ENCODE measurements at places on chromosomes 2 and 18.

DNA sequence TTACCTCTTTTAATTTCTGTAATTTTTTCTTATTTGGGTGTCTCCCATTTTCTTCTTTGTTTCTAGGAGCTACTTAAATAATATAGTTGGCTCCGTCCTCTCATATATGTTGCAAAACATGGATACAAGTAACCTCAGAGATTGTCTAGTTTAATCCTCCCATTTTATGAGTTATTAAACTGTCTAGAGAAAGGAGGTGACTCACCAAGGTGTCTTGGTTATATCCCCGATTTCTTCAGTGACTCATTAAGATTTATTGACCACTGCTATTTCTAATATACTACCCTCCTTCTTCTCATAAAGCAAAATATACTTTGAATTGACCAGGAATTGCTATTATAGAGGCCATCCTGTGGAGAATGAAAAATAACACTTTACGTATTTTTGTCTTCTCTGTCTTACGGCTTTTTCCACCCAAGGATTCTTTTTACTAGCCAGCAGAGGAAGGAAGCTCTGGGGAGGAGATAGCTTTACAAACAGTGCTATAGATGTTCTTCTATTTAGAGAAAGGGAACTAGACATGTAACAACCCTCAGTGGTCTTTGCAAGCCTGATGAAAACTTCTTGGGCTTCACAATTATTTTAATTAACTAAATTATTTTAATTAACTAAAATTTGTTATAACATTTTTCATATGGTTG lies 300.4 kb upstream of the TNP1 start:
- no peak for DNase-seq

DNA sequence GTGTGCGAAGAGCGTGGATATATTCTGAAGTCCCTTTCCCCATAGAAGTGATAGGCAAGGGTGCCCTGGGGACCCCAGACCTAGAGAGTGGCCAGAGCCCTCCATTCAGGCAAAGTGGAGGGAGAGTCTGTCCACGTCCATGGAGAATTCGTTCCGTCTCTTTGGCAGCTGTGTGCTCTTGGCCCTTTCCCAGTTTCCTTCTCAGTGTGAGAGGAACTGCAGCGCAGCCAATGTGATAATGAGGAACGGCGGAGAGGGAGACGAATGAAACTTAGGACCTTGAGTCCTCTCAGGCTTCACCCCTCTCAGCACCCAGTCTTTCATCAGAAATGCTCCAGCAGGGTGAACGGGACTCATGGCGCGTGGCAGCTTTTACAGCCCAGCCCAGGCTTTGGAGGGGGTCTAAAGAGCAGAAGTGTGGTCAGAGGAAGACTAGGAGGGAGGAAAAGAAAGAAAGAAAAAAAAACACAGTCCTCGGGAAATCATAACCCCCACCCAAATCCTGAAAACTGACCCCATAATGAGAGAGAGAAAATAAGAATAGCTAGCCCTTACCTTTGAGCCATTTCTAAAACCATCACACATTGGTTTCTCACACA lies 95.0 kb upstream of the RIOK3 start:
- no peak for DNase-seq

- DNase-seq: no peak
These were observed 99.4 kb upstream of the STPG4 start for GRCh38 chr2:47254464-47254863.

GRCh38 chr18:61870151-61870550 lies 22.7 kb downstream of the RNF152 start:
- no peak for DNase-seq

GRCh38 chr2:229087843-229088516 lies 183.1 kb downstream of the PID1 start:
- no peak for DNase-seq

GRCh38 chr2:72038524-72038923 lies 109.1 kb downstream of the CYP26B1 start:
- no peak for DNase-seq

- no peak for DNase-seq
These were observed 14.0 kb downstream of the ITM2C start for GRCh38 chr2:230878599-230879188.

DNA sequence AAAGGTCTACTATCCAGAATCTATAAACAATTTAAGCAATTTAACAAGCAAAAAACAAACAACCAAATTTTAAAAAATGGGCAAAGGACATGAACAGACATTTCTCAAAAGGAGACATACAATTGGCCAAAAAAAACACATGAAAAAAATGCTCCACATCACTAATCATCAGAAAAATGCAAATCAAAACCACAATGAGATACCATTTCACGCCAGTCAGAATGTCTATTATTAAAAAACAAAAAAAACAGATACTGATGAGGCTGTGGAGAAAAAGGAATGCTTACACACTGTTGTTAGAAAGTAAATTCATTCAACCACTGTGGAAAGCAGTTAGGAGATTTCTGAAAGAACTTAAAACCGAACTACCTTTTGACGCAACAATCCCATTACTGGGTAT lies 66.4 kb upstream of the SESTD1 start:
- DNase-seq: no peak

- no peak for DNase-seq
These were observed 42.4 kb upstream of the TACR1 start for GRCh38 chr2:75241696-75242095.

DNA sequence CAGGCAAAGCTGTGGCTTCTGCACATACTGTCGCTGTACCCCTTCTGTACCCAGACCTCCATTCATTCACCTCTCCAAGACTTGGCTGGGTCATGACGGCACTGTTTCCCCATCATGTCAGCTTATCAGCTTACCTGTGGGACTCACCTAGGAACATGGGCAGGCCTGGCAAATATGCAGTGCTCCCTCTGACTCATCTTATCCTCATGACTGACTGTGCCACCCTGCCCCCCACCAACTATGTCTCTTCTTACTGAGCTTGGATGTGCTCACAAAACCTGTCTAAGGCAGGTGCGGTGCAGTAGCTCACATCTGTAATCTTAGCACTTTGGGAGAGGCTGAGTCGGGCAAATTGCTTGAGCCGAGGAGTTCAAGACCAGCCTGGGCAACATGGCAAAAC lies 152.4 kb downstream of the MGAT5 start:
- no peak for DNase-seq

DNA sequence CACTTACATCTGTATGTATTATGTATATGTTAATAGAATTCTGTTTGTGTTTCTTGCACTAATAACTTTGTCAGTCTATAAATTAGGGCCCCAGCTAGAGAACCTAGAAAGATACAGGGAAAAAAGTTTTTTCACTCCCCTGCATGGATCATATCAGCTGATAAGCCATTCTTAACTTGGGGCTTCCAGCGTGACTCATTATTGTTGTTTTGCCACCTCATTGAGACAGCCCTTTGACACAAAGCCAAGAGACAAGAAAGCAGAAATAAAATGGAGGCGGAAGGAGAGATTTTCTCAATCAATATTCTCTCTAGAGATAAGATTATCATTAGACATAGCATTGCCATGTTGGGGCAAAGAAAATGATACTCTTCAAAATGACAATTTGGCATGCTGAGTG lies 93.4 kb downstream of the AKAIN1 start:
- DNase-seq: no peak

GRCh38 chr2:189870381-189871085 lies 86.3 kb downstream of the PMS1 start:
- DNase-seq: no peak

GRCh38 chr18:26802330-26803200 lies 62.9 kb downstream of the AQP4 start:
- DNase-seq: no peak

GRCh38 chr18:69871363-69871762 lies 76.3 kb downstream of the CD226 start:
- DNase-seq: no peak

- DNase-seq: no peak
These were observed 408.5 kb downstream of the ZEB2 start for GRCh38 chr2:144111437-144111836.

GRCh38 chr2:18651842-18652774 lies 62.7 kb upstream of the NT5C1B start:
- no peak for DNase-seq

DNA sequence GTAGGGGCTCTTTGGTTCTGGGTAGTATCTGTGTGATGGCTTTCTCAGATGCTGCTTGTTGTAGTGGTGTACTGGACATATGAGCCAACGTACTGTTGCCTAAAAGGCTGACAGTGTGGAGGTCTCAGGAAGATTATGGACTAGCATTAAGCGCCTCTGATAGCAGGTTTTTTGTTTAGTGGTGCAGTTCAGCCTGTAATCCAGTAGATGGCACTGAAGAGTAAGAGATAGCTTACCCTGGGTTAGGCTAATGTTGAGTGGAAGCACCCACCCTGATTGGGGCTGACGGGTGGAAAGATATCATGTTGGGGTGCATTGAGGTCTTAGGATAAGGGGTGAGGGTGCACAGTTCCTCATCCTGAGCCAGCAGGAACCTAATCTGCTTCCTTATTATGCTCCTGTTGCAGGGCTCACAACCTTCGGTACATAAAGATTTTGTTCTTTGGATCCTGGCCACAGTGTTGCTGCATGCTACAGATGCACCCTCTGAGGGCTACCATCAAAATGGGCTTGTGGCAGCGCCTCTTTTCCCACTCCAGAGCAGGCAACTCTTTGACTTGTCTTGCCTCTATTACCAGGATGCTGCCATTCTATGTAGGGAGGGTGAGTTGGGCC lies 79.6 kb downstream of the MSTN start:
- DNase-seq: no peak

- no peak for DNase-seq
These were observed 61.9 kb downstream of the MEIS1 start for GRCh38 chr2:66496670-66497420.

- DNase-seq: no peak
These were observed 255.3 kb upstream of the ID2 start for GRCh38 chr2:8426550-8426949.

- no peak for DNase-seq
These were observed 68.6 kb downstream of the CAMKMT start for GRCh38 chr2:44430342-44430741.

- DNase-seq: no peak
These were observed 1.1 kb downstream of the EMILIN1 start for GRCh38 chr2:27079233-27080139.

DNA sequence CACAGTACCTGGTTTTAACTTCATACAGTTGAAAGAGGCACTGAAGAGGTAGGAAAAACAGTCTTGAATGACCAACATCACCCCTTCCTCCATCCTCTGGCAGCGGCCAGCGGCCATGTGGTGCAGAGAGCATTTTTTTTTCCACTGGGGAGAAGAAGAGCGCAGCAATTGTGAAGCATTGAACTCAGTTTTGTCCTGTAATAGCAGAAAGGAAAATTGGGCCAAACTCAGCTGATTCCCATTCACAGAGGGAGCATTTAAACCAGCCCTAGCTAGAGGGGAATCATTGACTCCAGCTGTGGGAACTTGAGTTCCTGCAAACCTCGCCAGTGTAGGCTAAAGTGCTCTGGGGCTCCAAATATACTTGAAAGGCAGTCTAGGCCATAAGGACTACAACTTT lies 316.6 kb upstream of the CHST9 start:
- no peak for DNase-seq

DNA sequence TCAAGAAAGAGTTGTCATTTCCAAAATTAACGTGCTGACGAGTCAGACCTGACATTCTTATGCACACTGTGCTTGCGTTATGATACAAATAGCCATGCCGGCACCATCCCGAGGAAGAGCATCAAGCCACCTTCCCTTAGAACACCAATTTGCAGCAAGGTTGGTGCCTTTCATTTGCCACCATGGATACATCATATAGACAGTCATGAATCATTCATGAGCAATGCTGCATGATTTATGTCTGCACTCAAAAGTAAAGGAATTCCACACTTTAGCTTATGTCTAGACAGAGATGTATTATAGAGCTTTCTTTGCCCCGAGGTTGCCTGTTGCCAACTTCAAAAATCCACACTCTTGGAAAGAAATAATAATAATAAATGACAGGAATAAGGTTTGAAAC lies 166.9 kb downstream of the VWC2L start:
- DNase-seq: no peak

DNA sequence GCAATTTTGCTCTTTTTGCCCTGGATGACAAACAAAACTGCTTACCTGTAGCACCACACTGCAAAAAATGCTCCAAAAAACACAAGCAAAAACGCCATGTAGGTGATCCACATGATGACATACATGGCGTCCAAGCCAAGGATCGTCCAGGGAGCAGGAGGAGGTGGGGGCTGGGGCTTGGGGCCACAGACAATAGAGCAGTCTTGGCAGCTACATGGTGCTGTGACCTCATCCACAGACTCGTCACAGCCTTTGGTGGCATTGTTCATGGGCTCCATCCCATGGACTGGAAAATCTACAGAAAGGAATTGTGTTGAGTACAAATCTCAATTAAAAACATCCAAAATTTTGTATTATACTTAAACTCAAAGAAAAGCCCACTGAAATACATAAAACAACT lies 26.1 kb downstream of the NPC1 start:
- DNase-seq: no peak

- DNase-seq: no peak
These were observed 14.9 kb downstream of the B3GNT7 start for GRCh38 chr2:231410293-231411004.

GRCh38 chr18:48733643-48734253 lies 194.9 kb downstream of the CTIF start:
- no peak for DNase-seq

DNA sequence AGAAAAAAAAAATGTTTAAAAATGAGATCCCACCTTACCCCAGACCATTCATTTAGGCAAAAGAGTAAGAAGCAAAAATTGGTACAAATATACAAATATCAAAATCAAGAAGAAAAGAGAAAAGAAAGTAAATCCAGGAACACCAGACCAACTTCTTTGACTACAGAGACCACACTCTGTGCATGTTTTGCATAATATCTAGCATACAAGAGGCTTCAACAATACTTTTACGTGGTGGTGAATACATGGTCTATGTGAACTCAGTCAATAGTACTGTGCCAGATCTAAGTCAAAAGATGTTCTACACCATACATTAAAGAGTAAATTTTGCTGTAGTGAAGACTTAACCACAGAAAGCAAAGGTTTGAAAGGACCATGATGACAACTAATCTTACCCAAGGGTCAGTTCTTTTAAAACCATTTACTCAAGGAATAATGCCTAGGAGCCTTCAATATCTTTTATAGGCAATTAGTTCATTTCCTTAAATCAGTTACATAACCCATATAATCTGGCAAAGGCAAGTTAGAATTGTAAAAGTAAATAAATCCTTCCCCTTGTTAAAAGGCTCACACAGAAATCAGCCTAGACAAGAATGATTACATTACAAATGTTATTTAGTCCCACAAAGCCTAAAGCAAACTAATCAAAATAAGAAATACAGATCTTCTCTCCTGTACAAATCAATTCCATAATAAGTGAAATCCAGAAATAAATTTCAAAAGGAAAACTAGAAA lies 115.2 kb downstream of the EXOC6B start:
- no peak for DNase-seq

DNA sequence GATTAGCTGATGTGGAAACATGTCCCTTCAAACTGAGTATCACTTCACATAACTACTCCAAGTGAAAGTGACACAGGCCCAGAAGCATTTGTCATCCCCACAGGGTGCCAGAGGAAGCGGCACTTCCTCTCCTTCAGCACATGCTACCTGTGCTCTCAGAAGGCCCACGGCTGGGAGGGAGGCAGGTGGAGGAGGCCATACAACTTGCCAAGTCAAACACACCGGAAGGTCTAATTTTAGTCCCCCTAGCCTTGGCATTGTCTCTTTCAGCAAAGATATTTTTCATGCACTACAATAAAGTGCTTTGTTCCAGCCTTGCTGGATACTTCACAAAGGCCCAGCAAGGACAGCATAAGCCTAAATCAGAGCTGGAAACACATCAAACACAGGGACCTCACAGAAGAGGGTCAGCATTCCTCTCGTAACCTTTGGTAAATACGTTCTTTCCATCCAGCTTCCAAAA lies 38.0 kb downstream of the VSNL1 start:
- no peak for DNase-seq

- no peak for DNase-seq
These were observed 164.1 kb upstream of the CELF4 start for GRCh38 chr18:37729716-37730115.
